ENCODE measurements at places on chromosomes 1 and 21.

DNA sequence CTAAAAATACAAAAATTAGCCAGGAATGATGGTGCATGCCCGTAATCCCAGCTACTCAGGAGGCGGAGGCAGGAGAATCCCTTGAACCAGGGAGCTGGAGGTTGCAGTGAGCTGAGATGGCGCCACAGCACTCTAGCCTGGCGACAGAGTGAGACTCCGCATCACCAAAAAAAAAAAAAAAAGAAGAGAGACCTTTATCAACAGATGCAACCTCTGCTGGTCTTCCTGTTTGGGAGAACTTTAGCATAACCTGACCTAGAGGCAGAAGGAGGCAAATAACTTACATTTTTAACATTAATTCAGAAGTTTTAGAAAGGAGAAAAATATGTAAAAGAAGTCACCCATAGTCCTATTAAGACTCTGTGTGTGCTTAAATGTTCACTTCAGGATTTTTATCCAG, 32.4 kb downstream of the SLAMF1 start:
- no peak for DNase-seq

GRCh38 chr1:108316545-108316944, 72.7 kb upstream of the NBPF4 start:
- no peak for DNase-seq

DNA sequence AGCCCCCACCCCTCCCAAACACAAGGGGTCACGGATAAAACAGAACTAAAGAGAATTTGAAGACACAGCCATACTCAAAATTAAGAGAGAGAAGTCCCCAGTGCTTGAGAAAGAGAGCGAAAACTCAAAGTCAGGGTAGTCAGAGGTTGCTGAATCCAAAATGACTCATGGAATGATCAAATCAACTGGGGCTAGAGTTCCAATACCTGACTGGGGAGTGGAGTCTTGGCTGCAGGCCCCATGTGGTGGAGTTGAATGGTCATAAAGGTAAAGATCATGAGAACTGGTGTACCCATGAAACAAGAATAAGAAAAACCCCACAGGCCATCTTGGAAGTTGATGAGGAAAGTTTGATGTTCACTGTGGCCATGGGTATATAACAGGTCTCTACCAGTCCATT, 84.5 kb upstream of the LRRN2 start:
- no peak for DNase-seq

DNA sequence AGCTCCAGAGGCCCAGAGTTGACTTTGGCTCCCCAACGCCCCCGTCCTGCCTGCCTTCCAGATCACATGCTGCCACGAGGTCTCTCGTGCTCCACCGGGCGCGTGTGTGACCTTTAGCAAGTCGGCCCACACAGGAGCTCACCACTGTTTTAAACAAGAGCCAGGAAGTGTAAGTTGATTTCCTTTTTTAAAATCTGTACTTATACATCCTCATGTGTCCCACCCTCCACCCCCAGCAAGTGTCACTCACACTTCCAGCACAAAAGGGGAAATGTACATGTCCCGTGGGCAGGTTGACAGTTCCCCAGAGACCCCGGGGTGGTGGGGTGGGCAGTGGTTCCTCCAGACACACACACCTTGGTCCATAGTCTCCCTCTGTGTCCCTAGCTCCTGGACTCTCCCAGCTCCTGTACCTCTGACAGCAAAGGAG, 84.4 kb downstream of the STUM start:
- no peak for DNase-seq

GRCh38 chr1:83791821-83792437, 207.0 kb downstream of the TTLL7 start:
- DNase-seq = no peak

GRCh38 chr1:235937123-235937522, 70.4 kb upstream of the LYST start:
- no peak for DNase-seq

GRCh38 chr1:19337289-19337688, 25.2 kb downstream of the SLC66A1 start:
- no peak for DNase-seq

DNA sequence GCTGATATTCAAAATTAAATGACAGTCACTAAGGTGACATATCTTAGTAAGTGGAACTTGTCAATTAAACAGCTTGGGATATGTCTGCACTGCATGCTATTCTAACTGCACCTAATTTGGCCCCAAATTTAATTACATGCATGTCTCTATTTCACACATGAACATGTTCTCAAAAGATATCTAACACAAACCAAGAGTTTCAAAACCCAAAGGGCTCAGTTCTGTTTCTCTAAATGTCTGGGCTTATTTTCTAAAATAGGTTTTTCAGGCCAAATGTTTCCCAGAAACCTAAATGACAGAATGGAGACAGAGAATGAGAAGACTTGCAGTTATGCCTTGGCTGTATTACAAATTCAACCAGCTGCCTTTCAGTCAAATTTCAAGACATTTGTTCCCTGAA, 11.3 kb downstream of the RAB29 start:
- no peak for DNase-seq

DNA sequence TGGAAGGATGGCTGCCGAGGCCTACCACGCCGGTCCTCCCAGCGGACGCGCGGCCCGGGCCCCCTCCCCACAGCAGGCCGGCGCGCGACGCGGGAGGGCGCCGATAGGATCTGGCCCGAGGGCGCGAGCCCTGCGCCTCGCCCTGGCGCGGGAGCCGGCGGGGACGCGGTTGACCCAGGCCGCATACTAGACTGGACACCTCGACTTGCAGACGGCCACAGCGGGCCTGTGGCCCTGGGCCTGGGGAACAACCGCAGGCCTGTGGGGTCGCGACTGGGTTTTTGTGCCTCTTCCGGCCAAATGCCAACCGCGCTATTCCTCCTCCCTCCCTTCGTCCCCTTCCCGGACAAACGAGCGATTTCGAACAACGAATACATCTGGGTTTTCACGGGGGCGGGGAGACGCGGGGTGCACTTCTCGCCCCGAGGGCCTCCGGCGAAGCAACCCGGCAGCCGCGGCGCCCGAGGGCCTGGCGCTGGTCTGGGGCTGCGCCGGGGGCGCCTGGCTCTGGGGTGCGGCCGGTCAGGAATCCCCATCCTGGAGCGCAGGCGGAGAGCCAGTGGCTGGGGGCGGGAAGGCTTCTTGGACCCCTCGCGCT, 2.4 kb downstream of the NHLH2 start:
- no peak for DNase-seq

DNA sequence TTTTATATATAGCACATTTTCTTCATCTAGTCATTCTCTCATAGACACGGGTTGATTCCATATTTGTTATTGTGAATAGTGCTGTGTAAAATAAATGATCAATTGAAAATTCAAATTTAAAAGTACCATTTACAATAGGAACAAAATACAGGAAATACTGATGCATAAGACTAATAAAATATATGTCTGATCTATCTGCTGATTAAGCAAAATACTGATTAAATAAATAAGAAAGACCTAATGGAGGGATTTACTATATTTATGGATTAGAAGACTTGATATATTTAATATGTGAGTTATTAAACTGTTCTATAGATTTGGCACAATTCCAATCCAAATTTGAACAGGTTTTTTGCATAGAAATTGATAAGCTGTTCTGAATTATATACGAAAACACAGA, 1044.8 kb upstream of the ADGRL2 start:
- DNase-seq = no peak

- no peak for DNase-seq
These were observed 20.0 kb downstream of the PIK3CD start for GRCh38 chr1:9671377-9672140.

- no peak for DNase-seq
These were observed 982 bp upstream of the TRIM17 start for GRCh38 chr1:228417483-228418203.

DNA sequence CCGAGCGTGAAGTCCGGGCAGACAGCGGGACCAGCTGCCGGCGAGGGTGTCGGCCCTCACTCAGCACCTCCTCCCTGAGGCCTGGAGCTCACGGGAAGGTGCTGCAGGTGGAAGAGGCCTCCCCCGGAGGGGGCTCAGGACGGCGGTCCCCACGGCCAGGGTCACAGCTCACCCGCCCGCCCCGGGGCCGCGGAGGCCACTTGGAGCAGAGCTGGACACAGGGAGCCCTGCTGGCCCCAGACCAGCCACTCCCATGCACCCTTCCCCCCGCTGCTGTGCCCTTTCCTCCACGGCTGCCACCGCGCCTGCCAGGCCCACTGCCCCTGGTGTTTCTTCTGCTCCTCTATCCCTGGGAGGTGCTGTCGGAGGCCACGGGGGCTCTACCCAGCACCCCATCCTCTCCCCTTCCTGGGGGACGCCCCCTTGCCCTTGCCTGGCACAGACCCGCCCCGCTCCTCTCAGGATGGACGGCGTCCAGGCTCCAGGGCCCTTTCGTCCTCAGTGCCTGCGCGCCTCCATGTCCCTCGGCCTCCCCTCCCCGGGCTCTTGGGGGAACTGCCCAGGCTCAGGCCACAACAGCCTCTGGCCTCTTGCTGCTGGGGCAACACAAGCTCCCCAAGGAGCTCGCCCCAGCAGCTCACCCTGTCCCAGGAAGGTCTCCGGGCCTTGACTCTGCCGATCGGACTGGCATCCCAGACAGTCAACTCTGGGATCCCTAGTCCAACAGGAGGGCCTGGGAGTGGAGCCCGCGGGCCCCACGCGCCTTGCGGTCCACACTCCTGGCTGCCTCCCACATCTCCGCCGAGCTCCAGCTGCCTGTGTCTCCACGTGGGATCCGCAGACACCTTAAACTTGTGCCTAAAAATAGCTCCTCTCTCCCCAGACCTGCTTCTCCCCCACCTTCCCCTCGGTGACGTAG, 4.1 kb downstream of the TMEM240 start:
- no peak for DNase-seq

DNA sequence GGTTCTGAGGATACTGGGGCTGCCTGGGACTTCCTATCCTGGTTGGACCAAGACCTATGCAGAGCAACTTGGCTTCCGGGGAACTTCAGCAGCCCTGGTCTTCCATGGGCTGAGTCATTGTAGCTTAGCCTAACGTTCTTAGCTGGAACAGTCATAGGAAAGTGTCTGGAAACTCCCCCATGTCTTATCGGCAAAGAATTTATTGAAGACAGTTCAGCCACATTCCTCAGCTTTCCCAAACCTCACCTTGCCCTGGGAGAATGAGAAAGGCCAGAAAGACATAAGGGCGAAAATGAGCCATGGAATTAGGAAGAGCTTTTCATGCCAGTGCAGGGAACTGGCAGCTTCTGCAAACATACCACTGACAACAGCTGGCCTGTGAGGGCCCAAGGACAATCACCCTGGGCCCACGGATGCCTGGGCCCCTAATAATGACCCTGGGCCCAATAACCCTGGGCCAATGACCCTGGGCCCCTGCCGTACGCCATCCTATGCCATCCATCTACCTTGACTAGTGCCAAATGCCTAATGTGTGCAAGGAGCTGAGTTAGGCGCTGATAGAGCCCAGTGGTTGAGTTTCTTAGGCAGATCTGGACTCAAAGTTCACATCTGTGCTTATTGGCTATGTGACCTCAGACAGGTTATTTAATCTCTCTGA, 114.4 kb upstream of the GADD45A start:
- DNase-seq = no peak

DNA sequence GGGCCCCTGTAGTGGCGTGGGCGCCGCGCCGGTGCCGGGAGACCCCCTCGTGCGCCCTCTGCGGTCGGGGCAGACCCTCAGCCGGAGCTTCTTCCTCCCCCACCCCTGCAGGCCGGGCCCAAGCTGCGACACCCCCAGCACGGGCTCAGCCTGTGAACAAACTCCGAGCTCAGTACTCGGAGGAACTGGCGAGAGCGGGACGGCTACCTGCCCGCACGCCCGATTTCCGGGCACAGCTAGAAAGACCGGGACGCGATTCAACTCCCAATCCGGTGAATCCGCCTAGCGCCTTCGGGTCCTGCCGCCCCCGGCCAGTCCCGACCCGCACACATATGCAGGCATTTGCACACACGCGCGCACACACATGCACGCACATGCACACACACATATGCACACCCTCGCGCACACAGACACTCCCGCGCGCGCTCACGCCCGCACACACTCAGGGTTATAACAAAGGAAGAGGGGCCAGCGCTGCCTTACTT, 580 bp upstream of the BLACAT1 start:
- DNase-seq = no peak

DNA sequence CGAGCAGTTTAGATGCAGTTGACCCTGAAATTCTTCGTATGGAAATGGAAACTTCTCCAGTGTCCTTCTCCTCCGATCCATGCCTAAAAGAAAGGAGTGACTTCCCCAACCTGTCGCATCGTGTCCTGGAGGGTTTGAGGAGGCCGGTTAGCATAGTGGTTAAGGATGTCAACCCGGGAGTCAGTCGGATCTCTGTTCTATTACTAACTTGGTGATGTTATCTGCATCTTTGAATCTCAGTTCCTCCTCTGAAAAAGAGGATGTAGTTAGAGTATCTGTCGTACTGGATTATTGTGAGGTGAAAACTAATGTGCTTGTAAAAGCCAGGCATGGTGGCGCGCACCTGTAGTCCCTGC, 684 bp downstream of the ZBTB8B start:
- no peak for DNase-seq

- DNase-seq = no peak
These were observed 30.2 kb downstream of the AMY1C start for GRCh38 chr1:103779932-103780331.

DNA sequence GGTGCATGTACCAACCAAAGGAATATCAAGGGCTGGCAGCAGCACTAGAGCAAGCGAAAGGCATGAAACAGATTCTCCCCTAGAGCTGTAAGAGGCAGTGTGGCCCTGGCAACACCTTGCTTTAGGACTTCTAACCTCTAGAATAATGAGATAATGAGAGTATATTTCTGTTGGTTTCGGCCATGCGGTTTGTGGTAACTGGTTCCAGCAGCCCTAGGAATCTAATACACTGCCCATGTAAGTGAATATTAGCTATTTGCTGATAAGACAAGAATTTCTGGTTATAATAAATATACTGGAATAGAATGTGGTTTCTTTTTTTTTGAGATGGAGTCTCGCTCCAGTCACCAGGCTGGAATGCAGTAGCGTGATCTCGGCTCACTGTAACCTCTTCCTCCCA, 199.4 kb downstream of the GABPA start:
- DNase-seq = no peak

- no peak for DNase-seq
These were observed 46.7 kb upstream of the WNT4 start for GRCh38 chr1:22189619-22190018.

GRCh38 chr21:45067462-45068285, 6.7 kb upstream of the ADARB1 start:
- no peak for DNase-seq

All from activated T-cell treated with anti-CD3 and anti-CD28 coated beads for 4 hours (primary cell).